Cortex of kidney (tissue), 1 donor: ENCODE measurements at places on chromosomes 6 and 20.

DNA sequence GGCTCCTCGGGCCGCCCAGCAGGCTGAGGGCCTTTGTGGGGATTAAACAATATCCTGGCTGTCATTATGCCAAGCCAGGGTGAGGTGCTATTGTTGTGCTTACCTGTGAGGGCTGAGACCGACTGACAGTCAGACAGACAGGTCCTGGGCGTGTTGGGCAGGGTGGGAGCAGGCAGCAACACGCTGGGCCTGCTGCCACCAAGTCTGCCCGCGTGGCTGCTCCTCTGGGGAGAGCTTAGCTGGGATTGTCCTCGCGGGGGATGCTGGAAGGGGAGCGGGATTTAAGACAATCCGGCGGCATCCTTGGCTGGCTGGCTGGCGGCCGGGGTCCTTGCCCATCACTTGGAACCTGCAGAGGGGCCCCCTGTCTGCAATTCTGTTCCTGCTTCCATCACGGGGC, 20.0 kb downstream of the ITPR3 start:
- DNase-seq: no peak

DNA sequence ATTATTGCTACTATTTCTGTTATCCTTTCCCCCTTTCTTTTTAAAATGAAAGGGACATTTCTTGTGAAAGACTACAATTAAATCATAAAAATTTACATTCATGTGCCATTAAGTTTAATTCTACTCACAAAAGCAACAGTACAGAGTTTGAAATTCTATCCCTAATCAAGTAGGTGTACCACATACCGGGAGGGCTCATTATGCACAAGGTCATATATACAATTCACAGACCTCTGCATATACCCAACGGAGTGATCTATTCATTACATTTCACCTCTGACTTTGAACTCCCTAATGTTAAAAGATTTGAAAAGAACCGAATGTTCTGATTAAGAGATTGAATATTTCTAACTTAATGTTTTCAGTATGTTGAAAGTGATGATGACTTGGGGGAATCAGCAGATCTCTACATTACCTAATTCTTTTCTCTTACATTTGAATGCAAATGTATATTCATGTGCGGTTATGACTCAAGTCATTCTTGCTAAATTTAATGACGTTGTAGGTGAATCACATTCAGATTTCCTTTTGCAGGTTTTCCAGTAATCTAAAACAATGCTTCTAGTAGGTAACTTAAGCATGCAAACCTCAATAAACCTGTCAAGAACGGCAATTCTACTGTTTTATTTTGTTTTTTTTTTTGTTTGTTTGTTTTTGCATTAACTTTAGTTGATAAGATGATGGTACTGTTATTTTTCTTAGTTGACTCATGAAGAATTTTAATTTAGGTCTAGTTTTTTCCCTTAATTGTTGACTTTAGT, 7.3 kb downstream of the EYA4 start:
- DNase-seq: no peak

GRCh38 chr6:13535306-13535705, 39.1 kb upstream of the SIRT5 start:
- DNase-seq: no peak

GRCh38 chr6:2485116-2485515, 239.7 kb upstream of the GMDS start:
- no peak for DNase-seq

DNA sequence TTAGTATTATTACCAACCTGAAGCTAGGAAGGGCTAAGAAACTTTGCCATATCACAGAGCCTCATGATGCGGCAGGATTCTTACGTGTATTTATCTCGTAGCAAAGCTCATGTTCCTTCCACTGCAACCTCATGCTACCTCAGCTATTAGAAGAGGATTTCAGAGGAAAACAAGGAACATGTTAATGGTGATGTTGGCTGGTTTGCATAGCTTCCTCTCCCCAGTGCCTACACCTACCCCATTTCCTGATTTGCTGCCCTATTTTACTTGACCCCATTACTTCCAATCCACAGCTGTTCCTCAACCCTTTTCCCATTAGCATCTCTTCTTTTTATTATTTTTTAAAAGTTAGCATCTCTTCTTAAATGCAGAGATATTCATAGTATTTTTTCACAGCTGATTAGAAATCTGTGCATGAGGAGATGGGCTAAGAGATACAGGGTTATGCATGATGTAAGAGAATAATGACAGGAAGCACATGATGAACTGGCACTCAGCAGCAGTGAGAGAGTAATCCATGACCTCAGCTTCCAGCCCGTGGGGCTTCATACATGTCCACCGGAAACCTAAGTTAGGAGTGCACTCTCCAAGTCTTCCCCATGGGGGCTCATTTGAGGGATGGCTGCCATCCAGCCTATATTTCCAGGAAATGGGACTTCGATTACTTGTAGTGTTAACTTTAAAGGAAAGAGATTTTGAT, 106.1 kb upstream of the ASF1A start:
- DNase-seq: no peak

- DNase-seq: no peak
Observed at GRCh38 chr6:144953552-144954240, 668.6 kb downstream of the UTRN start.

- no peak for DNase-seq
Observed at GRCh38 chr20:33909331-33909921, 84.3 kb upstream of the RALY start.

DNA sequence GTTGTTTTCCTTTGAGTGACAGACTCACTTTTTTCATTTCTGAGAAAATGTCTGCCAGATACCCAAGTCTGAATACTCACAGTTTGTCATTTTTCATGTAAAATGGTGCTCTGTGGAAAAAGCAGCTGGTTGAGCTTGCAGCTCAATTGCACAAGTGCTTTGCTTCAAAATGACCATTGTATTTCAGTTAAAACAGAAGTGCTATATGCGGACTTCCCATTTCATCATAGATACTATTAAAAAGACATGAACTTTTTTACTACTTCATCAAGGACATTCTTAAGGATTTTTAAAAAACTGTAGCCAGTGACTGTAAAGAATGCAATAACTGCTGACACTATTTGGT, 61.5 kb downstream of the KCNS1 start:
- no peak for DNase-seq

- DNase-seq: no peak
Observed at GRCh38 chr20:44946271-44946852, 13.8 kb downstream of the TOMM34 start.

- no peak for DNase-seq
Observed at GRCh38 chr6:26550250-26550993, 12.3 kb downstream of the HMGN4 start.

GRCh38 chr6:154478021-154478700, 32.3 kb downstream of the CNKSR3 start:
- DNase-seq: no peak
